ENCODE measurements at places on chromosomes 7 and 10. TPM values are rescaled to one million over a fixed set of nuclear protein-coding genes. Genes with fewer than 3 reads are reported as not detected.

SLC13A1 gene
- not detected for total RNA-seq

GIMAP7 gene
- total RNA-seq, result not detected

TMEM26 gene
- not detected for total RNA-seq

LBX1 gene
- not detected for total RNA-seq

CYP2E1 gene
- total RNA-seq, result not detected

GPNMB gene
- total RNA-seq, result 38.2 TPM

TMEM139 gene
- not detected for total RNA-seq

CCDC3 gene
- total RNA-seq, result not detected

MSMB gene
- not detected for total RNA-seq

LIPJ gene
- not detected for total RNA-seq

FGFR2 gene
- total RNA-seq, result not detected

SEMA3E gene
- 1.6 TPM for total RNA-seq

LIPK gene
- total RNA-seq, result not detected
